ENCODE measurements at places on chromosomes 7 and 10.

DNA sequence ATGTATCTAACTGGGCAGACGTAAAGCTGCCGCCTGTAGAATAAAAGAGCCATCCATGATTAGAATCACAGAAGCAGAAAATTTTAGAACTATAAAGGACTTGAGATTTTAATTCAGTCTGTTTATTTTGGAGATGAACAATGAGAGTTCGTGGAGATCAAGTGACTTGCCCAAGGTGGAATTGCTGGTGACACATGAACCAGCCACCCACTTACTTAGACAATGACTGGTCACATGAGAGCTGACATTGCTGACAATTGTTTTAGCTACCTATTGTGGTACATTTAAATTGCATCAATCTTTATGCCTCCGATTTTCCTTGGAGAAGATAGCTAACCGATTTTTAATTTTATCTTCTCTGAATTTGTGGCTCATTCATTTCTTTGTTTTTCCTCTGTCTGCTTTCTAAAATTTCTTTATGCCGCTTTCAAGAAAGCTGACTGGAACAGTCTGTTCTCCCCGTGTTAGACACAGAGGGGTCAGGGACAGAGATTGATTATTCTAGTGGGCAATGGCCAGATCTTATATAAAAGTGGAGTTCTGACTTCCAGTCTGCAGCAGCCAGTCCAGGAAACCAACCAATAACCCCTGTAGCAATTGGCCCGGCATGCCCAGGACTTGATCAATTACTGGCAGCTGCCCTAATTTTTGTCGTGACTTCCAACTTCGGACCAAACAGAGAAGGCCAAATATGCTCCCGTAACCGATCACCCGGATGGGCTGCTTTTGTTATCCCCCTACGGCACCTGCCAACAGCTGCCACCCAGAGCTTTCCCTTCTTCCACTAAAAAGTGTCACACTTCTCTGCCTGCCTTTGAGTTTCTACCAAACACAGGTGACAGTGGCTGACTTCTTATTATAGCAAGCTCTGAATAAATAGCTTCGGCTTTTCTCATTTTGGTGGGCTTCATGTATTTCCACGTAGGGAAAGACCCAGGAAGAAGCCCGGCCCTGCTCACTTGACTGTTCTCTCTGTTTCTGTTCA, 241.6 kb downstream of the CAMK1D start:
- DNase-seq, result no peak

- DNase-seq, result no peak
Measured at GRCh38 chr10:132370426-132371340, 26.3 kb upstream of the PWWP2B start.

- no peak for DNase-seq
Measured at GRCh38 chr7:129169171-129169671, 19.2 kb upstream of the SMO start.

DNA sequence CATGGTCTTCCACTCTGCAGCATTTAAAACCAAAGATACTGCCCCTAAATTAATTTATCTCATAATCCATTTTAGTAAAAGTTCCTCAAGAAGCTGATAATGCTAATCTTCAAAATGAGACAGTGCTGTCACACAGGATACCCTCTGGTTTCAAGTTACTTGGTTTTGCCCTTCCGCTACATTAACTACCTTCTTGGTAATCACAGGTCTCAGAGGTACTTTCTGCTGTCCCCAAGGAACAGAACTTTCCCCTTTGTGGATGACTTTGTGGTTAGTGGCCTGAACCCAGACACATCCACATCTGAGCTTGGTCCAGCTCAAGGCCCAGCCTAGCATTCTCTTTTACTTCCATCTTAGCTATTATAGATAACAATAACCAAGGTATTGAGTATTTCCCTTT, 88.8 kb upstream of the TMEM26 start:
- DNase-seq, result no peak

GRCh38 chr10:122348935-122349361, 25.6 kb upstream of the PLEKHA1 start:
- DNase-seq, result no peak

DNA sequence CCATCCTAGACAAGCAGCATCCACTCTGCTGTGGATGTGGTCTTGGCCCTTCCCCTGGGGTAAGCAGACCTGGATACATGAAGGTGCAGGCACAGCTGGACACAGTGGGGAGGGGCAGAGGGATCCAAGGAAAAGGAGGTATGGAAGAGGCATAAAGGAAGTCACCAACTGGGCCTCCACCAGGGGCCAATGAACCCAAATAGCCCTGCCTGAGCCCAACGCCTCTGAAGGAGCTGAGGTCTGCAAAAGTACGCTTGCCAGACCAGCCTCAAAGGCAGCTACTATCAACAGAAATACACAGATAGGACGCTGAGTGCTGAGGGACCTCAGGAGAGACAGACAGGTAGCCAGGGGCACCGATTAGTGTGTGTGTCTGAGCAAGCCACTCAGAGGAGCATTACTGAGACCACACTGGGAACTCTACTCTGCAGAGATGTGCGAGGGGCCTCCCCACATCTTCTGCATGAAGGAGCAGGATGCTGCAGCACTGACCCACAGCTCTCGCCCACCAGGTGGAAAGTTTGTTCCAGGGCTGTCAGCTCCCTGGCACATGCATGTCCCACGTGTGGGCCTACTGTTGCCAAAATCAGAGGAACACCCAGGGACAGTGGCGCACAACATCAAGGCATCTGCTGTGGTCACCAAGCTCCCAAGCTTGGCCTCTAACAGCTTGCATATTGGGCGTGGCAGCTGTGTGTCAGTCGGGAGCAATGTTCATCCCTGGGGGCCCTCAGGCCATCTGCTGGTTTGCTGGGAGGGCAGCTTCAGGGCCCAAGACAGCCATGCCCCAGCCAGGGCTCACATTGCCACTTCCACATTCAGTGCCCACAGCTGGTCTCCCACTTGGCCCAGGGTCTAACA, 40.0 kb downstream of the MKI67 start:
- DNase-seq, result no peak

DNA sequence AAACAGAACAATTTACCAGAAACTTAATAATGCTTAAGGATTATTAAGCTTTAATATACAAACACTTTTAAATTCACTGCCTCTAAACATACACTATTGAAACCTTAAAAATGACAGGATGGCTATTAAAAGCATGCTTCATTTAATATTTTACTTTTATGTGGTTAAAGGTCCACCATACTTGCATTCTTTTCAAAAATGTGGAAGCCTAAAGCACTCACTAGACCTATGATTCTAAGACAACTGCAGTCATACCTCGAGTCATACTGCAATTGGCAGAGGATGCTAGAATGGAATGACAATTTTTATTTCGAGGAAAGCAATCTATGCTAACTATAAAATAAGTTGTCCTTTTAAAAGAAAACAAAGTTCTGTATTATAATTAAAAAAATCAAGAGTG, 85.3 kb downstream of the PIP4K2A start:
- DNase-seq, result no peak

DNA sequence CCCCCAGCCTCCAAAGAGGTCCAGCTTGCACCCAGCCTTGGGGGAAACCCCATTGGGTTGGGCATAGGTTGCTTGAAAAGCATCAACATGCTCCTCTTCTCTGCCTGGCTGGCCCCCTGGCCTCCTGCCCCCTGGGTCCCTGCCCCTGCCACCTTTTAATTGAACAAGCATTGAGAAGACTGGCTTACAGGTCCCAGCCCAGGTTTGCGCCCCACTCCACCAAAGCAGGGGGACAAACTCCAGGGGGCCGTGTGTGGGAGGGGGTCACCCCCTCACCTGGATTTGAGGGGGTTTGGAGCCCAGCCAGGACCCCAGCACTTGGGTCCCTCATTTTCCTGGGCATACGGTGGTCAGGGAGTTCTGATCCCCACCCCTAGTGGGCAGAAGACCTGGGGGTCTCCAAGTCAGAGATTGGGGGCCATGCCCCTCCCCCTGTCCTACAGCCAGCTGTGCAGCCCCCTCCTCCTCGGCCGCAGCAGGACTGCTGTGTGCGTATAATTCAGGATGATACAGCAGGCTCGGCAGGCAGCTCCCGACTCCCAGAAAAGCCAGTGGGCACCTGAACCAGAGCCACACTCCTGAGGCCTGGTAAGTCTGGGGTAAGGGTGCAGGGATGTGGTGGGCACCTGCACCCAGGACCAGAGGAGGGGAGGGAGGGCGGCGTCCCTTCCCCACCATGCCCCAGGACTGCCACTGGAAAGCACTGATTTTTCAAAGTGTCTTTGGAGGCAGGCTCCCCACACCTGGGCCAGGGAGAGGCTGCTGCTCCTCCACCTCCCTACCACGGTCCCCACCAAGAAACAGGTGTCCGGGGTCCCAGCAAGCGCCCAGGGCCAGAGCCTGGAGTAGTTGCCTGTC, 1.7 kb downstream of the ELFN1 start:
- DNase-seq, result no peak

GRCh38 chr7:7819442-7820247, 101.2 kb upstream of the RPA3 start:
- no peak for DNase-seq
